GM12892 (cell line): ENCODE measurements at places on chromosomes 3 and 15.

DNA sequence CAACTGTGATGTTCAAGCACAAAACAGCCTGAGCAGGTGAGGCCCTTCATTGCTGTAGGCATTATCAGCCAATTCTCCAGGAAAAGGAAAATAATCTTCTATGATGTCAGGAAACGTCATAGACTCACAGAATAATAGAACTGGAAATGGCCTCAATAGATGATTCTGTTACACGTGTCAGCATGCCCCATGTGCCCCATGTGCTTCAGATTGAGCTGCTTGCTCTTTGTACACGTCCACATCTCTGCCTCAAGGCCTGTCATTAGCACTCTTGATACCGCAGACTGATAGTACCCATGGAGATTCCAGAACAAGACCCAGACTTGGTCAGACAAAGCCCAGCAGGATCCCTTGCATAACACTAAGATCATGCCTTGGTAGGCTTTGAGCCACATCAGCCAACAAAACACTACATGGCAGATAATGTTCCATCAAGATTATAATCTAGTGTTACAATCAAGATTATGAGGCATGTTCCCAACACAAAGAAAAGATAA is 95.9 kb downstream of the MEIS2 start:
- no peak for DNase-seq

DNA sequence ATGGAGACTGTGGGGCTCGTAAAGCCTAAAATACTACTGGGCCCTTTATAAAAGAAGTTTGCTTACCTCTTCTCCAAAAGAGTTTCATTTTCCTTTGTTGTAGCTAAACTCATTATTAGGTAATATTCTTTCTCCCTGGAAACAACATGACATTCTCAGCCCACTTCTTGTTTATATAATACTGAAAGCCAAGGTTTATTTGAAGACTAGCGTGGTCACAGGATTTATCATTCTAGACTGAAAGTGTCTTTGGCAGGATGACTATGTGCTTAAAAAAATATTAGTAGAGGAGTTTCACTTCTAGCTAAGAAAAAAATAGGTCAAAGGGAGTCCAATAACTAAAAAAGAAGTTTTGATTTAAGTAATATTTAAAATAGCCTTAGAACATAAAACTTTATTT is 1085.2 kb upstream of the CADM2 start:
- no peak for DNase-seq

- DNase-seq: no peak
Measured at GRCh38 chr3:35663471-35663870, 24.1 kb downstream of the ARPP21 start.

DNA sequence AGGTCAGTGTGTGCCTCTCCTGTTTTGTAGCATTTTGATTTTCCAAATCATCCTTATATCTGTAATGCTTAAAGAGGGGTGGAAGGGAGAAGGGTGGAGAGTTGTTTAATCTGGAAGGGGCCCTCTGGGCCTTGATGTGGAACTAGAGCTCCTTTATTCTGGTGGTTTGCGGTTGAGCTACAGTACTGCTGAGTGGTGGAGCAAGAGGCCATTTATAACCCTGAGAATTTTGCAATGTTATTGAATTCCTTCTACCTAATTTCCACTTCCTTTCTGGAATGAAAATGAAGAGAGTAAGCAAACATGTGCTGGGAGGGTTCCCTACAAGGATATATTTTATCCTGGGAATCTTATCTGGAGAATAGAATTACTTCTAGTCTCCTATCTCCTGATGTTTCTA is 35.3 kb upstream of the TUBGCP5 start:
- DNase-seq: no peak

DNA sequence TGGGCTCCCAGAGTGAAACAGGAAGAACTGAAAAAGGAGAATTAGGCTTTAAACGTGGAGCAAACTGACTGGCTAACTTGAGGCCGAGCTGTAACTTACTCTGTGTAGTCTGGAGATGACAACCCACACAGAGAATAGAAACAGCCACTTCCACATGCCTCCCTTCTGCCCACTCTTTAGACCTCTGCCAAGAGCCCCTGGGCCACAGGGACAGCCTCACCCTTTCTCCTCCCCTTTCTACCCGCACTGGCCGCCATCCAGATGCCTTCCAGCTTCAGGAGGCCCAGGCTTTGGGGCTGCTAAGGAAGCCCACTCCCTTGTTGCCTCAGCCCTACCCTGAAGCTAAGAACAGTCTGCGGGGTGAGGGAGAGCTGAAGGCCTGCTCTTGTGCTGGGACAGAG is 6.8 kb downstream of the ARHGAP31 start:
- DNase-seq: no peak

- DNase-seq: no peak
Measured at GRCh38 chr3:14926592-14926991, 20.8 kb upstream of the NR2C2 start.

- no peak for DNase-seq
Measured at GRCh38 chr3:38404286-38404685, 49.4 kb upstream of the ACVR2B start.

DNA sequence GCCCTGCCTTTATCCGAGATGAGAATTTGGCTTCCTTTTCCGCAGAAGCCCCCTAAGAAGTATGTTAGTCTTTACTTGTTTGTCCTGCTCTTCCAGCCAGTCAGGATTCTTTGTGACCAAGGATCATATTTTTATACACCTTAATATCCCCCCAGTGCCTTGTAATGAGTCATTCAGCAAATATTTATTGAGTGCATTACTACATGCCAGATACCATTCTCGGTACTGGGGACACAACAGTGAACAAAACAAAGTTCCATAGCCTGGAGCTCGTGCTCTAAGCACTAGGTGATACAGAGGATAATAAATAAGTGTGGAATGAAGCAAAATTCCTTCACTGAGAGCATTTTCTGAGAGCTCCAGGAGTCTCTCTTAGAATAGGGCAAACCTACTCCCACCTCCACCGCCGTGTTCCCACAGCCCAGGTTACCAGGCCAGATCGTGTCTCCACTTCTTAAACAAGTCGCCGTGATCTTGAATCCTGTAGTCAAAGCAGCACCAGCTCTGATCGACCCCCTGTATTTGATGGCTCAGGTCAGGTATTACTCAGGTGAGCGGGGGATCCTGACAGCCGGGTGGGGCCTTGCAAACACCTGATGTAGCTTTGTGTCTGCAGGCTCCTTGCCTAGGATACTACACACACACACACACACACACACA is 18.5 kb downstream of the TTC21A start:
- DNase-seq: no peak

GRCh38 chr3:146646261-146646660 is 41.1 kb upstream of the PLSCR5 start:
- DNase-seq: no peak

DNA sequence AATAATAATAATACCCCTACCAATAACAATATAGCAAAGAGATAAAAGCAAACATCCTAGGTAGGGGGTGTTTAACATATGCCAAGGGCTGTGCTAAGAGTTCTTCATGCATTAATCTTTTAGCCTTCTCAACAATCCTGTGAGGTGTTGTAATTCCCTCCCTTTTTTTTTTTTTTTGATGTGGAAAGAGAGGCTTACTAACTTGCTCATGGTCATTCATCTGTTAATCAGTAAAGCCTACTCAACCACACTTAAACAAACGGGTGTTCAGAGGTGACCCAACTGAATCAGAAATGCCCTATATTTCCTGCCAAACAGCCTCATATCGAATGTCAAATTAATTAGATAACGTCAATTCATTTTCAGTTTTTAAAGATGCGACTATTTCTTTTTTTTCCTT is 232.1 kb downstream of the CTNNB1 start:
- DNase-seq: no peak

GRCh38 chr3:63353383-63353782 is 75.3 kb downstream of the SYNPR start:
- DNase-seq: no peak
